ENCODE measurements at places on chromosomes 6 and 20. TPM values are rescaled to one million over a fixed set of nuclear protein-coding genes. Genes with fewer than 3 reads are reported as not detected.

DNA sequence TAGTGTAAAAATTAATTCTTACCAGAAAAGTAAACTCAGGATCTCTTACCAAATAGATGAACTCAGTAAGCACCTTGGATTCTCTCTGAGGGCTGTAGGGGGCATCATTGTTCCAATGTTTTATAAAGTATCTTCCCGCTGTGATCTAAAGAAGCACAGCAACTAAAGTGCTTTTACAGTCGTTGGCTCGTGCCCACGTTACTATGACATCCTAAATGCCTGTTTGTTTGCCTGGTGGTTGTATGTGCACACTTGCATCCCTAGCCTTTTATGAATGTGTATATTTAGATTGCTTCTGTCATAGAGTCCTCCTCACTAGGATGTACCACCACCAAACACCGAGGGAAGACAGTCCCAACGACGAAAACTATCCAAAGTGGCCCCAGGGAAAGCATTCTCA is 34.5 kb downstream of the SLX4IP start:
- no peaks in the 10 kb centered on the region for H3K27me3 ChIP-seq
- no peak overlapping the region for H3K27ac ChIP-seq
- H3K4me1 ChIP-seq = no peaks in the 10 kb centered on the region
- no peak overlapping the region for H3K4me3 ChIP-seq

DNA sequence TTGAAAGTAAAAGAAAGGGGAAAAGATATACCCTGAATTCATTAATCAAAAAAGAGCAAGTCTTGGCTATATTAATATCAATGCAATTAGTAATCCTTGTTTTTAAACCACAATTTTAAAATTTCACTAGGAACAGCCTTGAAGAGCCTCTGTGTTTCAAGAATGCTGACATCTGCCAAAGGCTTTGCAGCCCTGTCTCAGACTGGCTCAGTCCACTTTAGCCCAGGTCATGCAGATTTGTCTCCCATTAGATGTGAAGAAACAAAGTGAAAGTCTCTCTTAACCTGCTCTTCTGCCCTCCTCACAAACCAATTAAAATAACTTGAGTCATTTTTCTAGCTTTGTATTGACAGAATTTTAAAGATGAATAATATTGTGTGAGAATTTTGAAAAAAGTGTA is 102.7 kb upstream of the CARMIL1 start:
- H3K27me3 ChIP-seq = 0 out of 2 replicates have a peak, but pooled peaks cover 2% of the 10 kb centered on the region
- no peaks in the 10 kb centered on the region for H3K4me1 ChIP-seq
- H3K27ac ChIP-seq = no peak overlapping the region
- no peaks in the 10 kb centered on the region for H3K36me3 ChIP-seq
- no peak for DNase-seq
- no peak overlapping the region for H3K4me3 ChIP-seq

DNA sequence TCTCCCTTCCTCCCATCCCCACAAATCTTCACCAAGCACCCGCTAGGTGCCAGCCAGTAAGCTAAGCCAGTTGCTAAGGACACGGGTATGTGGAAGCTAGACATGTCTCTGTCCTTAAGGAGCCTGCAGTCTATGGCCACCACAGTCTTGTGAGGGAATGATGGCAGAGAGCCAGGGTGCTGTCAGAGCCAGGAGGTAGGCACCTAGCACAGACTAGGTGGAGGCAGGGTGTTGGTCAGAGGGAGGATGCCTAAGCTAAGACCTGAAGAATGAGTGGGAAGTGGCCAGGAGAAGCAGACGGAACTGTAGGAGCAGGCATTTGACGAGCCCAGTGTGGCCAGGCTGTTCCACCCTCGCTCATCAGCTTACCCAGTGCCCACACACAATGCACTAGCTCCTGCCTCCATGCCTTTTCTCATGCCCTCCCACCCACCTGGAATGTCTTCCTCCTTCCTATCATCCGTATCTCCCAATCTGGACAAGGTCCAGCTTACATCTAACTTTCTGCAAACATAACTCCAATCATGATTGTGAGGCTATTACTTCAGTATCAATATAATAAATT is 125.6 kb downstream of the FOXC1 start:
- no peaks in the 10 kb centered on the region for H3K36me3 ChIP-seq
- H3K4me1 ChIP-seq = no peaks in the 10 kb centered on the region
- DNase-seq = no peak
- no peak overlapping the region for H3K27ac ChIP-seq

Gene SRMS
- total RNA-seq = not detected

Gene ZNF311
- total RNA-seq = 0.39 TPM

Gene WFDC5
- total RNA-seq = not detected

DNA sequence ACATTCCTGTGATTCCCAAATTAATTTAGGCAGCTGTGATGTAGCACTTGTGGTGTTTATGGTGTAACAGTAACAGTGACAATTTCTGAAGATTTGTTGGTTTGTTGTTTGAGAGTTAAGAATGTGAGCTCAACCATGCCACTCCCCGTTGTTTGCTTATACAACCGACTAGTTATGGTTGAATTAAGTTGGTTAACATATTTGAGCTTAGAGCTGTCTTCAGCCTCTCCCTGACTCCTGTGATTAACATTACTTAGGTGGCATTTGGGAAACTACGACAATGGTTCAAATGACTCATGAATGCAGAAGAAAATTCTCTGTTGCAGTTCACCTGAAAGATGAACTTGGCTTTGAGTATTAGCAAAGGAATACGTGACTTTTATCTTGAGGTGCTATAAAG is 35.9 kb upstream of the PRL start:
- no peaks in the 10 kb centered on the region for H3K36me3 ChIP-seq
- no peaks in the 10 kb centered on the region for H3K4me1 ChIP-seq
- no peak for DNase-seq
- no peak overlapping the region for H3K4me3 ChIP-seq
- H3K27ac ChIP-seq = no peak overlapping the region

DNA sequence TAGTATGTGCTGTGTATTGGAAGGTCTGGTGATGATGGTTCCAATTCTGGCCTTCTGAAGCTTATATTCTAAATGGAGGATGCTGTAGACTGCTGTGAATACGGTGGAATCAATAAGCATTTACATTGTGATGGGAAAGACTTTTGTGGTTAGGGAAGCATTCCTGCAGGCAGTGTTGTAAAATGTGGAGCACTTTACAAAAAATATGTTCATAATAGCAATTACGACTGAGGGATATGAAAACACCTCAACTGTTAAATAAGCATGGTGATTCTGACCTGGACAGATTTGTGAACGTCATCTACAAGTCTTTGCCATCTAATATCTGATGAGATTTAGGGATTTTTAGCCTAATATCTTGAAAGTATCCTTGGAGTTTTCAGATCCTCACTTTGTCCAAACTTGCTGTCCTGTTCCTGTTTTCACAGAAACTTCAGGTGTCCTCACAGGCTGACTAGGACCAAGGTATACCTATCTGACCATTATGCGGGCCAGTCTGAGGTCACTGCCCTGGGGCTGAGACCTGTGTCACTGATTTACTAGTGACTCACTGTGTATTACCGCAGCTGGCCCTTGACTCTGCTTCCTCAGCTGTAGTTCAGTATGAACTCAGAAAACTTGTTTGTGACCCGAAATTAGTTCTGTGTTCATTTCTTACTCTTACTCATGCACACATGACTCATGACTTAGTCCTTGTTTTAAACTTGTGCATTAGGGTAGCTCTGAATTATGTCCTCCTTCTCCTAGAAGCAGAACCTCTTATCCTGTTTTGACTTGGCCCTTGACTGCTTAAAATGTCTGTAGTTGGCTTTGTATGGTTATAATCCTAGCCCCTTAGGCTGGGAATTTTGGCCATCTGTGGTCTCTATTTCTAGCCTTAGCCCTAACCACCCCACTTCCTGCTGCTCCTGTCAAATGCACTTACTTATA is 343.0 kb downstream of the CDKAL1 start:
- peaks cover 24% of the 10 kb centered on the region for H3K4me1 ChIP-seq
- no peaks in the 10 kb centered on the region for H3K27me3 ChIP-seq
- no peak overlapping the region for H3K4me3 ChIP-seq
- peak; percentile 93 for DNase-seq
- H3K36me3 ChIP-seq = no peaks in the 10 kb centered on the region
- H3K27ac ChIP-seq = peak overlapping the region; percentile 83

DNA sequence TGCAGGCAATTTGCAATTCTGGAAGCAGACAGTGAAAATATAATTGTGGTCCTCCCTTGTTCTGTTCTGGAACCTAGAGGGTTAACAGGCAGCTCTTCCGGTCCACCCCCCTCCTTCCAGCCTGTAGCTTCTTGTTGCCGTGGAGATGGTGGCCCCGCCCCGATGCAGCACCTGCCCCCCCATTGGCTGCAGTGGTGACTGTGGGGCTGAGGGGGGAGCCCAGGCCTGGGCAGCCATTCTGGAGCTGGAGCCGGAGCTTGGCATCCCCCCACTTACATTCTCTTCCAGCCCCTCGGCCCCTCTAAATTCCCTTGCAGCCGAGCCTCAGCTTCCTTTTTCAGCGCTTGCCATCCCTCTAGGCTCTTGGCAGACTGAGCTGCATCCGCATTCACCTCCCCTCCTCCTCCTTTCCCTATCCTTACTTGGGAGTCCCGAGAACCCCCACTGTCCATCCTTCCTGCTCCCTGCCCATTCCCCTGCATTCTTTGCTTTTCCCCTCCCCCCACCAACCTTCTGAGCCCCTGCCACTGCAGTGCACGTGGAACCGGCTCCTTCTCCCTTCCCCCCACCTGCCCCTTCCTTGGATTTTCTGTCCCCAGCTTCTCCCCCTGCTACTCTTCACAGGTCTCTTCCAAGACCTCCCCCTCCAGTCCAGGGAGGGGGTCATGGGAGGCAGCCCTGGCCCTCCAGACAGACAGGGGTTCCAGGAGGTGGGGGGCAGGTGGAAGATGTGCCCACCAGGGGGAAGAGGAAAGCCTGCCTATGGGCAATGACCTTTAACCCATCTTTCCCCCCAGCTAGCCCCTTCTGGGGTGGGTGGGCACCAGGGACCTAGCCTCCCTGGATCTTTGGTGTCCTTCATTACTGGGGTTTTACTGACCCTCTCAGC is 11.4 kb downstream of the SYNGAP1 start:
- no peak overlapping the region for H3K4me3 ChIP-seq
- H3K27ac ChIP-seq = no peak overlapping the region
- peaks cover 33% of the 10 kb centered on the region for H3K4me1 ChIP-seq
- no peaks in the 10 kb centered on the region for H3K27me3 ChIP-seq
- DNase-seq = no peak

Data from Panc1 (cell line).